NCI-H1092 (cell line): ENCODE measurements at places on chromosomes 6 and 20.

GRCh38 chr20:24064915-24065314 lies 76.3 kb upstream of the GGTLC1 start:
- DNase-seq, result no peak

DNA sequence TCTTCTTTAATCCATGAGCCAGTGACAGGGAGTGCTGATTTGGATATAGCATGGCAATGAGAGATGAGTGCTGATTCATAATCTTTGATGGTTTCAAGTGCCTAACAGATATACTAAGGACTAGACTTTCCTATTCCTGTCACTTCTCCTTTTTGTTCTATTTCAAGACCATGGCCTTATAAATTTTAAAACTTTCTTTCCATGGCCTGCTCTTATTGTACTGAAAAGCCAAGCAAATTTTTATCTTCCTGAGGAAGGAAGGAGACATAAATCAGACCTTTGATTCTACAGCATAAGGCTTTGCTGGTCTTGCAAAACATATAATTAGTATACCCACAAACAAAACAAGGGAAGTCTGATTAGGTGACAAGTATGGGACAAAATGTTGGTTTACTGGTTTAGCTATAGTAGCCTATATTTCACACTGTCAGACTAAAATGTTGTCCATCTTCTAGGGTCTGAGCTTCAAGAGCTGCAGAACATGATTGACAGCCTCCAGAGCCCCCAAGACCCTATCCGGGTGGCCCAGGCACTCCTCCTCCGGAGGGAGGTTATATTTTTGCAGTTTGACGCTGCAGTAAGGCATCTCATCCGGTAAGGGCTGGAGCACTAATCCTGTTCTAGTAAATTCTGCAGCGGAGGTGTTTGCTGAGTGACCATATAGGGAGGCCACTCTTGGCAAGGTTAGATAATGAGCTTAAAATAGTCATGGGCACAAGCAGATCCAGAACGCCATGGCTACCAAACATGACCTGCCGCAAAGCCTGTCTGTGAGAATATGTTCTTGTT lies 82.3 kb downstream of the CD164 start:
- peak; percentile 31 for DNase-seq

DNA sequence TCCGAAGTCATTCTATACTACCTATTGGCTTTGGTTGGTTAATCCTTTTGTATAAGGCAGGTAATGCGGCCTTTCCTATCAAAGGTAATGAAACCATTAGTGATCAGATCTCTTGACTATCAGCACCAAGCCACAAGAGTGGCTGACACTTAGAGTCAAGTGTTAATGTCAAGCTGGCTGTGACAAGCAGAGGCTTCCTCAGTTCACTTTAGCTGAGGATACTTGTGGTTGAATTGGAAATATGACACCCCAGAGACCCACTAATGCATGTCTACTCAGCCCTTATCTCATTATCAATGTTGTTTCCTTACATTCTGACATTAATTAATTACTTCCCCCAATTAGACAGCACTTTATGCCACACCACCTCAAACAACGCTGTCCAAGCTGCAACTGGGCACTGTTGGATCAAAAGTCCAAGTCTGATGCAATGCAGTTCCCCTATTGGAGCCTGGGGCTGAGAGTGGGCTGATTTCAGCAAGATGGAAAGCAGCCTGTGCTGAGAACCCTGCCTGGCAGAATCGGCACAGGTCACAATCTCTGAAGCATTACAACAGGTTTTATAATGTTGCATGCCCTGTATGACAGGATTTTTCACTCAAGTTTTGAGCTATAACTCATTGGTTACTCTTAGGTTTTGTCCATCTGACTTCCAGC lies 273.5 kb downstream of the COL12A1 start:
- DNase-seq, result no peak

DNA sequence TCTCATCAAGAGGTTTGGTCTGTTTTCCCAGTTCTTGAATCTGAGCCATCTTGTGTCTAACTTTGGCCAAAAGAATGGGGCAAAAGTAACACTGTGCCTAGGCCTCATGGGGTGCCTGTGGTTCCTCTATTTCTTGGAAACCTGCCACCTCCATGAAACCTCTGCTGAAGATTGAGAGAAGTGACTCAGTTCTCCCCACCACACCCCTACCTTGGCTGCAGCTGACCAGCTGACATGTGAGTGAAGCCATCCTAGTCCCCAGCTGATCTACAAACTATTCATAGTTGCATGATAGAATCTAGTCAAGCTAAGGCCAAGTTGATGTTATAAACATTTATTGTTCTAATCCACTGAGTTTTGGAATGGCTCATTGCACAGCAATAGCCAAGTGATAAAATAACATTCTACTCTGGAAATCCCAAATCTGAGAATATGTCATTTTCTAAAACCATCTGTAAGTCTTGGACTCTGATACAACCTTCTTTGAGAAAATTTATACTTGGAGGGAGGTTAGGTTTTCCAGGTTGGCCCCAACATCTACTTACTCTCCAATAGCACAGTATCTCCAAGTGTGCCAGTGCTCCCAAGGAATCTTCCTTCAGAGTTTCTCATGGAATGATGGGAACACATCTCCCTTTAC lies 107.0 kb upstream of the SMLR1 start:
- DNase-seq, result no peak

DNA sequence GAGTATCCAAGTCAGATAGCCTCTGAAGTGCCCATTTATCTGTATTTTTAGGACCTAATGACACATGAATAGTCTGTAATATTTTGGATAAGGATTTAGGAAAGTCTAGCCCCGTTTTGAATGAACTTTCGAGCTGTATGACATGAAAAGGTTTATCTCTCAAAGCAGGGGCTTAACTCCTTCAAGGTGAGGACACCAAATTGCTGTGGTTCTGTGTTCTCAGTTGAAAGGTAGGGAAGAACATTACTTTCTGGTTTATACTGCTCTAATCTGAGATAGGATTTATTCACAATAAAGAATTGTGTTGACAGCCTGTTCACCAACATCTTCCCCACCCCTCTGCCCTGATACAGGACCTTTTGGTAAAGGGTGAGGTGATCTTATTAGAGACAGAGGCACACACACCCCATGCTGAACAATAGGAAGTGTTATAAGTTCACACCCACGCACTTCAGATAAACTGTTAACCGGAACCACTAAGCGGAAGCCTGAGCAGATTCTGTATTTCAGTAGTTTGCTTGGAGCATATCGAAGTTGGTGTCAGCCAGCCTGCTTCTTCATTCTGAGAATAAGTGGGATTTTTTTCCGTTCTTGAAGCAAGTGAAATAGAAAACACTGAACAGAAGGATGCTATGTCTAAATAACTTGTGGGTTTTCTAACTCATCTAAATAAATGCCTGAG lies 223.3 kb downstream of the TMEM242 start:
- no peak for DNase-seq

DNA sequence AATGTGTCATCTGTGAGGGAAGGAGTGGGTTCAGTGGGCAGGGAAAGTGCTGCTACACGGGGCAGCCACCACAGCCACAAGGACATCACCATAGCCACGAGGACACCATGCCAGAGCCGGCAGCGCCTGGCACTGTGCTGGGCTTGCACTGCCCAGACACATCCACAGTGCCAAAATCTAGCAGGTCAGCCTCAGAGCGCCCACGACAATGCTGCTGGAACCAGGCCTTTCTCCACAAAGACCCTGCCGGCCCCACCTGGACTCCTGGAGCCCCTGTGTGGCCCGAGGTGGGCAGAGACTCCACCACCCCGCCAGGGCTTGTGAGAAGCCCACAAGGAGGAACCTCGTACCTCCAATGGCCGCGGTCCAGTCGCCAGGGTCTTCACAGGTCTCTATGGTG lies 18.6 kb upstream of the HELZ2 start:
- no peak for DNase-seq

DNA sequence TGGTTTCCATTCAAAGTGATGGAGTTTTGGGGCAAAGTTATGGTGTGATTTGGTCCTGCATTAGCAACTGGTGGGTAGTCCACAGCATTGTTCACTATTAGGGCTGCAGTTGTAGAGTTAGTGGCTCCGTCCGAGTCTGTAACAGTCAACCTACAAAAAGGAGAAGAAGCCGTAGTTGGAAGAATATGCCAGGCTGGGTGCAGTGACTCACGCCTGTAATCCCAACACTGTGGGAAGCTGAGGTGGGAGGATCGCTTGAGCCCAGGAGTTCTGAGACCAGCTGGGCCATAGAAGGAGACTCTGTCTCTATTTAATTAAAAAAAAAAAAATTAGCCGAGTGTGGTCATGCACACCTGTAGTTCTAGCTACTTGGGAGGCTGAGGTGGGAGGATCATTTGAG lies 69.5 kb downstream of the KIAA0319 start:
- DNase-seq, result no peak

GRCh38 chr20:63580796-63581461 lies 6.9 kb upstream of the HELZ2 start:
- DNase-seq, result no peak

- DNase-seq, result peak; percentile 11
Observed at GRCh38 chr20:49775229-49775693, 37.4 kb upstream of the SLC9A8 start.

DNA sequence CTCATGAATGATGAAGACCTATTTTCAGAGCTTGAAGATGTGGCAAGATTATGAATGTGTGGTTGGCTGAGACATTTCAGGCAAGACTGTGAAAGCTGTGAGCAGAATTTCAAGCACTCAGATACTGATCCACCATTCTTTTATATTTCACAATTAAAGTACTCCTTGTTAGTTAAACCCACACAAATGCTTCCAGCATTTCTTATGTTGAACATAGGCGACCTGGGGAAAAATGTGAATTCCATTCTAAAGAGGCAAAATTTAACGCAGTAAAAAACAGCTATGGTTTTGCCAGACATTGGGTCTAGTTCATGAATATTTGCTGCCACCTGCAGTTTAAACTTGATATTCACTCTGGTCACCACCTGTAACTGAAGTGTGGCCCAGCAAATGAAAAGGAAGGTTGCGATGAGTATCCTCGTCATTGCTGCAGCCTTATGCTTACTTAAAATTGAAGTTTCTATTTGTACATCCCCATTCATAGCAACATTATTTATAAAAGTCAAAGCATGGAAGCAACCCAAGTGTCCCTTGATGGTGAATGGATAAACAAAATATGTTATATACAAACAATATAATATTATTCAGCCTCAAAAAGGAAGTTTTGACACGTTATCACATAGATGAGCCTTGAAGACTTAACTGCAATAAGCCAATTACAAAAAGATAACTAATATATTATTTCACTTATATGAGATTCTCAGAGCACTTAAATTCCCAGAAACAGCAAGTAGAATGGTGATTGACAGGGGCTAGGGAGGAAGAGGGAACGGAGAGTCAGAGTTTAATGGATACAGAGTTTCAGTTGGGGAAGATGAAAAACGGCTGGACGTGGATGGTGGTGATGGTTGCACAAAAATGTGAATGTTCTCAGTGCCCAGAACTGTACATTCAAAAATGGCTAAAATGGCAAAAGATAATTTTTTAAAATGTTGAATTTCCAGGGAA lies 32.4 kb upstream of the FAM184A start:
- DNase-seq, result peak; percentile 25

DNA sequence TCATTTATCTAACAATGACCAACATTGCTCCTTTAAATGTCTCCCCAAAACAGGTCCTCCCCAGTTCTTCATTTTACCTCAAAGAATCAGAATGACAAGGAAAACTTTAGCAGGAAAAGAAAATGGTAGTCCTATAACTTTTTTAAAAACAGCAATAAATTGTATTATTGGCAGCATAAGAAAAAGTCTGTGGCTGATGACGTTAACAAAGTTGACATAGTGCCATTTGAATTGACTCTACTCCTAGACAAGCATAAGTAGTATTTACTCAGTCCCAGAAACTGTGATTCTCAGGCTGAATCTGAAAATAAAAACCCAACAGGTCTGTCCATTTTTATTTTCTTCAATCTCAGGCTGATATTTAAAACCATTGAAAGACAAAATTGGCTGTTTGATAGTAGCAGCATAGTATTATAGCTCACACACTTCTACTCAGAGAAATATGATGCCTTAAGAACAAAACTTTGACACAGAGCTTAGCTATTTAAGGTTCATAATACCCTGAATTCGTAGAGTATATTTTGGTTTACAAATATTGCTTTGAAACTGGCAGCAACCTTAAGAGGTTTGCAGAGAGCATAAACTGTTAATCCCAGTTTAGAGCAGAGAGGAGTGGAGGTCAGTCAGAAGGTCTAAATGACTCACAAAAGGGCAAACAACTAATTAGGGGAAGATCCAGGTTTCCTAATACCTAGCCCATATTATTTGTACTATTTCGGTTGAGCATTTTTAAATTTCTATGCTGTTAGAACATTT lies 35.0 kb upstream of the TENT5A start:
- no peak for DNase-seq

GRCh38 chr20:16541226-16541625 lies 32.0 kb downstream of the KIF16B start:
- DNase-seq, result no peak

DNA sequence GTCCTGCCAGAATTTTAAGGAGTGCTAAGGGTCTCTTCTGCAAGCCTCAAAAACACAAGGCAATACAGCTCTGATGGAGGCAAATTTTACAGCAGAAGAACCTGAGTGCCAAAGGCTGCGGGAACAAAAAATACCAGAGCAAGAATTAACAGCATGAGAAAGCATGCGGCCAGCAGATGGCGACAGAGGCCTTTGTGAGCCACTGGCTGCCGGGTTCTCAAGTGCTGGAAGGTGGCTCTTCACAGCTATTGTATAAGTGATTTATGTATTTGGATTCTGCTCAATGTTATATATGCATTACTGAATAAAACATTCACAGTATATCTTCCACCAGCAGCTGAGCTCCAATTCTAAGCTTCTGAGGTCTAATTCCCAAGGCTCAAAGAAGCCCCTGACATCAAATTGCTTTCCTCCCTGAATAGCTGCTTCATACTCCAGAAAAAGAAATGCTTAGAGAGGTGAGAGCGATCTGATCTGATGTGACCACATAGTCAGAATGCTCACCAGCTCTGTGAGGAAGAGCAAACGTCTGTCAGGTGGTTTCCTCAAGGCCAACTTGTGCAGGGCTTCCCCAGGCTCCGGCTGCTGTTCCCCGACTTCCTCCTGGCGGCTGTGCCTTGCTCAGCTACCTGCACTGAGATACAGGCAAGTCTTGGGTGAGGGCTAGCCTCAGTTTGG lies 58.6 kb downstream of the PPP1R3G start:
- peak; percentile 30 for DNase-seq

DNA sequence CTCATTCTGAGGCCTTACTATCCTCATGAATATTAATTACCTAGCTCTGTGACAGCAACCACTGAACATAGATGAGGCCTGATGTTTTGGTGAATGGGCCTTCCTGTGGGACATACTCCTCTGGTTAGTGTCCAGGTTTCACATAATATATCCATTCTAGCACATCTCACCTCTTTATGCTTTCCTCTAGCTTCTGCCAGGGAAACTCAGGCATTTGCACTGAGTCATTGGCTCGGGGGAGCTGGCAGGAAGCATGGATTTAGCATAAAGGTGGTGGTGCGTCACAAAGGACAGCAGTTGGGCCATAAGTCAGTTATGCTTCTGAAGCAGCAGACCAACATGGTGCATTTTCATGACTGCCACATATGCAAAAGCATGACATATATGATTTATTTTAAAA lies 37.5 kb upstream of the TMEM170B start:
- DNase-seq, result no peak

GRCh38 chr20:59291740-59292383 lies 8.5 kb upstream of the EDN3 start:
- no peak for DNase-seq
